DMS53 (cell line): ENCODE measurements at places on chromosomes 3 and 15.

GRCh38 chr3:63768386-63768785 lies 50.7 kb upstream of the C3orf49 start:
- DNase-seq = no peak

GRCh38 chr15:85297537-85297936 lies 82.9 kb upstream of the AKAP13 start:
- DNase-seq = no peak

DNA sequence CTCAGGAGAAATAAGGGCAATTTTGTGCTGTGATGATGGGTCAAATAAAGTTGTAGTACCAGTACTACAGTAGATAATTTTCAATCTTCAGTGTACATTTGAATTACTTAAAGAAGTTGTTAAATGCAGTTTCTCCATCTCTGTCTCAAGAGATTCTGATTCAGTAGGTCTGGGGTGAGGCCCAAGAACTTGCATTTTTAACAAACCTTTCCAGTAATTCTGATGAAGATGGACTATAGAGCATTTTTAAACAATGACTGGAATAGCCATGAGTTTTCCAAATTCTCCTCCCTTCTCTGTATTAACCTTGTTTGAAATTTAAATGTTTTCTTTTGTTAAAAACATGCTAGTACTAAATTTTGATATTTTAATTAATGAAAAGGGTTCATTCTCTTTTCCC lies 127.0 kb upstream of the CD96 start:
- DNase-seq = no peak

GRCh38 chr3:11118181-11118682 lies 36.1 kb upstream of the HRH1 start:
- DNase-seq = no peak

- DNase-seq = peak; percentile 72
Observed at GRCh38 chr3:161163297-161163696, 57.8 kb upstream of the NMD3 start.

DNA sequence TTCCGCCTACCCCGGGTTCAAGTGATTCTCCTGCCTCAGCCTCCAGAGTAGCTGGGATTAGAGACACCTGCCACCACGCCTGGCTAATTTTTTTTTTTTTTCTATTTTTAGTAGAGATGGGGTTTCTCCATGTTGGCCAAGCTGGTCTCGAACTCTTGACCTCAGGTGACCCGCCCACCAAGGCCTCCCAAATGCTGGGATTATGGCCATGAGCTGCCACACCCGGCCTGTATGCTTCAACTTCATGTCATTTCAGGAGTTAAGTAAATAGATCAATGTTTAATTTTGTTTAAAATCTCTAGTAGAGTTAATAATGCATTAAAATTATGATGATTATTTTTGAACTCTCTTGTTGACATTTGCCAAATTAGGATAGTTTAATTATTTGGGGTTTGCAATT lies 121.1 kb upstream of the ALDH1A3 start:
- no peak for DNase-seq

DNA sequence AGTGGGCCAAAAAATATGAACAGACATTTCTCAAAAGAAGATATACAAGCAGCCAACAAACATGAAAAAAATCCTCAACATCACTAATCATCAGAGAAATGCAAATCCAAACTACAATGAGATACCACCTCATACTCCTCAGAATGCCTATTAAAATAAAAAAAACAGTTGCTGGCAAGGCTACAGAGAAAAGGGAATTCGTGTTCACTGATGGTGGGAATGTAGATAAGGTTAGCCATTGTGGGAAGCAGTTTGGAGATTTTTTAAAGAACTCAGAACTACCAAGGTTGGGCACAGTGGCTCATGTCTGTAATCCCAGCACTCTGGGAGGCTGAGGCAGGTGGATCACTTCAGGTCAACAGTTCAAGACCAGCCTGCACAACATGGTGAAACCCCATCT lies 27.8 kb upstream of the C15orf40 start:
- DNase-seq = no peak

GRCh38 chr15:85972805-85973540 lies 106.7 kb upstream of the AGBL1 start:
- DNase-seq = no peak

DNA sequence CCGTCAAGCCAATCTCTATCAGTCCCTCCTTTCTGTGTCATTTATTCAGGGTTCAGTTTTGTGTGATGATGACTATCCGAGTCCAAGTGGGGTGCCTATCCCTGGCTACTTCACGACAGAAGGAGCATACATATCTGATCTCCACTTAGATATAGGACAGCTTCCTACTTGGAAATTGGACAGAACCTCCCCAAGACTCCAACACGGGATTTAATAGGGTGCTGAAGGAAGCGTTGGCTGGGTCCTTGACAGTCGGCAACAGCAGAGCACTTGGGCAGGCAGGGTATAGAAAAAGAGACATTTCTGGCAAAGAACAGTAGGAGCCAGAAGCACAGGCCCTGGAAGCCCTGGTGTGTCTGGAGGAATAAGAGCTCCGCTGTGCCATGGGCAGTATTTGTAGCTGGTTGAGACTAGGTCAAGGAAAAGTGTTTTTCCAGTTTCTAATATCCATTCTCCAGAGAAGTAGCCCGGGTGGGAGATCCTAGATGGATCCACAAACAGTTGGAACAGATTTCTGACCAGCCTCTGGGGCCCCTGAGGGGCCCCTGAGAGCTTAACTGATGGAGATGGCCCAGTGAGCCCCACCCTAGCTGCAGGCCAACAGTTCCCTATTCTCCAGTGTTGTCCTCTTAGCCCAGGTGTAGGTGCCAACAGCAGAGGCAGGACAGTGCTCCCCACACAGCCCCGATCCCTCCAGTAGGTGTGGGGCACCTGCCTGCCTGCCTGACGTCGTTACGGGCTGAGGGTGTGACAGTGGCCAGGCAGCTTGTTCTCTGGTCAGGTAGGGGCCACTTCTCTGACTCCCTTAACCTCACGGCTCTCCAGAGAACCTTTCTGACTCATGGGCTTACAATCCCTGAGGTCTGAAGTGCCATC lies 130.8 kb downstream of the CHCHD6 start:
- peak; percentile 8 for DNase-seq

GRCh38 chr3:69292959-69293574 lies 92.8 kb downstream of the FRMD4B start:
- DNase-seq = no peak

GRCh38 chr3:38245930-38246329 lies 19.7 kb upstream of the SLC22A13 start:
- no peak for DNase-seq

DNA sequence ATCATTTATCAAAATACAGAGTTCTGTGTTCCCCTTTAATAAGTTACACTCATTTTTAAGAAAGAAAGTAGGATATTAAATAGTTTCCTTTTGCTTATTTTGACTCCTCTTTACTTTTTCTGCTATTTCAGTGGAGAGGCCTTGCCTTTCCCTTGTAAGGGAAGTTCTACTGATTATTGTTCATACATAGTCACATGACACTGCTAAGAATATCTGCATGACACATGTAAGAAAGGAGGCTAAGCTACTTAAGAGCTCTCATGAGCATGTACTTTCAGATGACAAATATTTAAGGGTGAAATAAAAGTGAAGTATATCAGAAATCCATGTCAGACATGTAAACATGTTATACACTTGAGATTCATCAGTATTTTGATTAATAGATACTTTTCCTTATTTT lies 39.0 kb downstream of the MYRIP start:
- DNase-seq = no peak

DNA sequence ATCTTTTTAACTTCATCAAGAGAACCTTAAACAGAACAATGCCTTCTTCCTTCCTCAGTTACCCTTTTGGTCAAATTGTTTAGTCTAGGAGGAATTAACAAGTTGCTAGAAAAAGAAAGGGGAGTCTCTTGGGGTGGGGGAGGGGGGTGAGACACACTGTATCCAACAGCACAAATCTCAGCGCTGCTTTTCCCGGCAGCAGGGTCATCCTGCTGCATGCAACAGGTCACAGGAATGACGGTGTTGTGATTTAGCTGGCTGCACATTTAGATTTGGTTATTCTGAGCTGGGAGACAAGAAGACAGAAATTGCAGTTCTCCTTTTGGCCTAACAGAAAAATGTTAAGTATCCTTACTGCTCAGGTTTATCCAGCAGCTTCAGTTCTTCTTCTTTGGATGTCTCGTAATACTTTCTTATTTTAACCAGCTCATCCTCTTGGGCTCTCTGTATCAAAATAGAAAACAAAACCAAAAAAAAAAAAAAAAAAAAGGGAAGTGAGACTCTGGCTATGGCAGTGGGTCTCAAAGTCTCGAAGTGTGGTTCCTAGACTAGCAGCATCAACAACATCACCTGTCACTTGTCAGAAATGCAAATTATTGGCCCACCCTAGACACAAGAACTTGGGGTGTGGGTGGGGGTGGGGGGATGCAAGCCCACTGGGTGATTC lies 190.5 kb downstream of the GREM1 start:
- no peak for DNase-seq

GRCh38 chr15:70056091-70056680 lies 41.5 kb downstream of the TLE3 start:
- no peak for DNase-seq

DNA sequence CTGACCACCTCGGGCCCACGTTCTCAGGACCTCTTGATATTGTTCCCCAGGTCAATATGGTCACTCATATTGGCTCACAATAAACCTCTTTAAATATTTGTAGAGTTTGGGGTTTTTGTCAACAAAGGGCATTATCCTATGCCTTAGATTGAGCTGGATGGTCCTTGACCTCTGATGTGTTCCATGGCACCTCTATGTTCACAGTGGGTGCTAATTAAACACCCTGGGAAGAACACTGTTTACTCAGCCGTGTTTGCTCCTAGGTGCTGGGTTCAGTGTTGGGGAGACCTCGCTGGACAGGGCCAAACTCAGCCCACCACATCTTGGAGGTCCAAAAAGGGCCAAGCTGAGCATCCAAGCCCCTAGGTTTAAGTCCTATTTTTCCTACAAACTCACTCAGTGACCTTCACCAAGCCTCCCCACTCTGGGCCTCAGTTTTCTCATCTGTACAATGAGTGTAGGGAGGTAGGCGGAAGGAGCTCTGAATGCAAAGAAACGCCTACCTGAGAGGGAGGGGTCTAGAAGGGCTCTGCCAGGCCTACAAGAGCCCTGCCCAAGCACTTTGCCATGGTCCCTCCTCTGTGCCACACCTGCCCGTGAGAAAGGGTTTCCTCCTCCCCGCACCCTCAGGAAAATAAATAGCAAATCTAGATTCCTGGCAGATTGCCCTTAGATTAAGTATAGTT lies 7.2 kb downstream of the FAM174B start:
- peak; percentile 75 for DNase-seq

GRCh38 chr15:61442821-61443220 lies 213.7 kb upstream of the RORA start:
- no peak for DNase-seq

- no peak for DNase-seq
Observed at GRCh38 chr15:75178171-75178937, 23.3 kb upstream of the C15orf39 start.

GRCh38 chr3:22297436-22297835 lies 546.4 kb upstream of the ZNF385D start:
- no peak for DNase-seq

DNA sequence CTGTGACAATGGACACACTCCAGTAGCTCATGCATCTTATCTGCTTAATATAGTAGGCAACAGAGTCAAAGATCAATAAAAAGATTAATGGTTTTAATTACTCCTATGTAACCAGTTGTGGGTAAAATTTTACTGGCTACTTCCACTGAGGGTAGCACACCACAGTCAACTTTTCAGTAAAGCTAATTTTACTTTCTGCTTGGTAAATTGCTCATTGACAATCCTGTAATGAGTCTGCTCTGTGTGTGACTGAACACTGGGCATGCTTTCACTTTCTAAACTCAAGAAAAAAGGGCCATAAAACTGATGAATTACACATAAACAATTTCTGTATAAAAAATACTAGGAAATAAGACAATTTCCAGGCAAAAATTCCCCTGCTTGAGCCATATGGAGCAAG lies 838.3 kb downstream of the VGLL3 start:
- DNase-seq = no peak

GRCh38 chr15:31062310-31062847 lies 39.1 kb downstream of the TRPM1 start:
- DNase-seq = no peak

DNA sequence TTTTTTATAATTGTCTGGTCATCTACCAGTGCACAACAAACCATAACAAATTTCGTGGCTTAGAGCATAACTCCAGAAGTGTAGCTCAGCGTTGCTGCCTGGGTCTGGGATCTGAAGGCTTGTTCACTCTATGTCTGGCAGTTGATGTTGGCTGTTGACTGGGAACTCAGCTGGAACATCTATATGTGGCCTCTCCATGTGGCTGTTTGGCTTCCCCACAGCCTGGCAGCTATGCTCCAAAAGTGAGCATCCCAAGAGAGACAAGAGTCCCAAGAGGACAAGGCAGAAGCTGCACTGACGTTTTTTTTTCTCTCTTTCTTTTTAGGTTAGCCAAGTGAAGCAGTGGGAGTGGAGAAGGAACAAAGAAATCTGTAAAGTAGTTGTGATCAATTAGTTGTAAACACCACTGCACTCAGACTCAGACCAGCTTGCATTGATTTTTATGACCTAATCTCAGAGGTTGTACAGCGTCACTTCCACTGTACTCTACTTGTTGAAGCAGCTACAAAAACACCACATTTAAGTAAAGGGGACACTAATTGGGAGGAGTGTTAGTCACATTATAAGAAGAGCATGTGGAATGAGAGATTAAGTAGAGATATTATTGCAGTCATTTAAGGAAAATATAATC lies 2.5 kb upstream of the GPR176 start:
- DNase-seq = peak; percentile 5

- peak; percentile 77 for DNase-seq
Observed at GRCh38 chr3:98343647-98344507, 9.8 kb upstream of the OR5K4 start.

- no peak for DNase-seq
Observed at GRCh38 chr3:37024820-37025405, 31.6 kb downstream of the MLH1 start.

- DNase-seq = no peak
Observed at GRCh38 chr3:5198313-5198677, 10.8 kb downstream of the EDEM1 start.

GRCh38 chr3:114128826-114129225 lies 50.0 kb downstream of the DRD3 start:
- DNase-seq = no peak

DNA sequence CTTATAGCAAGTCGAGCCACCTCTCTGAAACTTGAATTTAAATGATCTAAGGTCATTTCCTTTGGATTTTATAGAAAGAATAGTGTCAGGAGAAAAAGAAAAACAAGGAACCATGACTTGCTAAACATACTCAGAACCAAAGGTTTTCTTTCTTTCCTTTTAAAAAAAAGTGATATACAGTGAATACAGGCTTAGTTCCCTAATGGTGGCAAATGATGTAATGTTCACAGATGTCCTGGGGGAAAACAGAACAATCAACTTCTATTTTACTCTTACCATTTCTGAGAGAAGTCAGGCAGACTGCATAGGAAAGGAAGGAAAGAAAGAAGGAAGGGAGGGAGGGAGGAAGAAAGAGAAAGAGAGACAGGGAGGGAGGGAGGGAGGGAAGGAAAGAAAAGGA lies 56.5 kb downstream of the ST6GAL1 start:
- DNase-seq = no peak

DNA sequence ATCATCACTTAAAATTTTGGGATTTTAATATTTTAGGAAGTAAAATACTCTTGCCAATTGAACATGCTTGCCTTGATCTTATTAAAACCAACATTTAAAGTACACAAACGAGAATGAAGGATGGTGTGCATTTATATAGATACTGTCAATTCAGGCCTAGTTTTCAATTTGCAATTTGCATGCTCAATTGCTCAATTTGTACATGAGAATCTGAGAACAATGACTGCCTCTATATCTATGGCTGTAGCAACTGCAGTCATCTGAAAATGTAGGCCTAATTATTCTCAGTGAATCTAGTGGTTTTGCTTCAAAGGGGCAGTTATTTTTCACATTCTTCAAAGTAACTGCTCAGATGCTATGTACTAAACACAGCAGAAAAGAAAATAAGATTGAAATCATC lies 18.8 kb downstream of the ZBBX start:
- no peak for DNase-seq
